NCI-H187 treated with DMSO at 0.1 percent for 48 hours (cell line): ENCODE measurements at places on chromosomes 16 and 17.

DNA sequence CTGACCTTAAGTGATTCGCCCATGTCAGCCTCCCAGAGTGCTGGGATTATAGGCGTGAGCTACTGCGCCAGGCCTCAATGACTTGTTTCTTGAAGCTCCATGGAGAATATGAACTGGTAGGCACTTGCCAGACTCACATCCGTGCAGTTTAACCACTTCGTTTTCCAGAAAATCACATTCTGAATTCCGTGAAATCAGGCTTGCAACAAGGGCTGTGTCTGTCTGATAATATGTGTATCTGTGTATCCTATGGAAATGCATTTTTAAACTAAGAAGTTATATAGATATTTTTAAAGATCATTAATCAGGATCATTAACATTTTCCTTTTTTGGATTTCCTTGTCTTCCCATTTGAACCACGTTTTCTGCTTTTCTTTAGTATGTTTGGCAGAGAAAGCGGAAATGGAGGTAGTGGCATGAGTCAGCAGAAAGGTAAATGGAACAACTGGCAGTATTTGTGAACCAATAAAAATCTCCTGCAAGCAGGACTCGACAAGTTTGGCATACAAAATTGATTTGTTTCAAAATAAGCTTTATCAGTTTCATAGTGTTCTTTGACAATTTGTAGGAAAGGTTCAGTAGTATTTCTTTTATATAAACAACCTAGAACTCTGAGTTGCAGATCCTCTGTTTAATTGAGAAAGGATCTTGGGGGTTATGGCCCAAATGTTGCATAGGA, 33.0 kb downstream of the USP10 start:
- no peak for DNase-seq

- DNase-seq: no peak
Observed at GRCh38 chr17:72590382-72590781, 469.6 kb downstream of the SOX9 start.

DNA sequence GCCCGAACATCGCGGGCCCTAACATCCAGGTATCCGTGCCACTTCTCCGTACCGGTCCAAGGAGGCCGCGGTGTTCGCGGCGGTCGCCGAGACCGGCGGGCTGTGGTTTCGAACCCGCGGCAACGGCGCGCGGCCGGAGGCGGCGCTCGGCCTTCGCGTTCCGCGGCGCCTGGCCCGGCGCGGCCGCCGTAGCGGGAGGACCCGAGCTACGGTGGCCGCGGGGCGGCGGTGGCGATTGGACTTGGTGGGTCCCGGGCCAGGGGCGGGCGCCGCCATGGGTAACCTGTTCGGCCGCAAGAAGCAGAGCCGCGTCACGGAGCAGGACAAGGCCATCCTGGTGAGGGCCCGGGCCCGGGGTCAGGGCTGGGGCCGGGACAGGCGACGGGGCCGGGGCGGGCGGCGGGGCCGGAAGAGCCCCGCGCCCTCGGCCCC, at the start of gene CHMP6:
TSS of gene CHMP6 (plus strand) at position 197 of the 432 bp plus-strand sequence. CDS start at position 275, 78 bp downstream.
- DNase-seq: no peak

GRCh38 chr16:30760577-30761426, 1.1 kb downstream of the CFAP119 start:
- no peak for DNase-seq

DNA sequence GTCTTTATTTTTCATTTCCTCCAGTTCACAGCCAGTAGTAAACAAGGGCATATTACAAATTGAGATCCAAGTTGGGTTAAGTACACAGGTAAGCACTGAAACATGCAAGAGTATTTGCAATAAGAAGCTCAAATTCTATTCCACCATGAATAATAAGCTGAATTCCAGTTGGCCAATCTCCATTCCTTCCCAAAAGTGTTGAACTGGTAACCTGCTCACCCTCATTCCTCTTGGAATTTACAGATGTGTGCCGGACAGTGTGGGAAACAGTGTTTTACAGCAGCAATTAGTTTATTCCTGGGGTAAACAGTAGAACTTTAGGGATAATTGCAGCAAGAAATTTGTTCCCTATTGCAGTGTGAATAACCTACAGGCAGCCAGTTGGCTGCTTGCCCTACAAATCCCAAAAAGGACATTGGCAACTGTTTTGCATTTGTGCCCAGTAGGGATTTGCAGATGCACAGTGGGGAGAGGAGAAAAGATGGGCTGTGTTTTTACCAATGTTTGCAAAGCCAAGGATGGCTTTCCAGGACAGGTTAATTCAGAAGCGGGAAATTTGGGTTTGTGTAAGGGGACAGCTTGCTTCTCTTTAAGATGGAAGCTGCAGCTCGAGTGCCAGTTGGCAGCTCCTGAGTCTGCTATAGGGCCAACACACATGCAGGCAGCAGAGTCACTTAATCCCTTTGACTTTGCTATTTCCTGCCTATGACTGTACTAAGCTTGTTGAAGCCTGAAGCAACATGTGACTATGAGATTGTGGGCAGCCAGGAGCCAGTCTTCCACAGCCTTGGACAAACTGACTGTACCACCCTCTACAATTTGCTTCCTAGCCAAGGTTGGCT, 318.9 kb downstream of the MAP2K6 start:
- no peak for DNase-seq

DNA sequence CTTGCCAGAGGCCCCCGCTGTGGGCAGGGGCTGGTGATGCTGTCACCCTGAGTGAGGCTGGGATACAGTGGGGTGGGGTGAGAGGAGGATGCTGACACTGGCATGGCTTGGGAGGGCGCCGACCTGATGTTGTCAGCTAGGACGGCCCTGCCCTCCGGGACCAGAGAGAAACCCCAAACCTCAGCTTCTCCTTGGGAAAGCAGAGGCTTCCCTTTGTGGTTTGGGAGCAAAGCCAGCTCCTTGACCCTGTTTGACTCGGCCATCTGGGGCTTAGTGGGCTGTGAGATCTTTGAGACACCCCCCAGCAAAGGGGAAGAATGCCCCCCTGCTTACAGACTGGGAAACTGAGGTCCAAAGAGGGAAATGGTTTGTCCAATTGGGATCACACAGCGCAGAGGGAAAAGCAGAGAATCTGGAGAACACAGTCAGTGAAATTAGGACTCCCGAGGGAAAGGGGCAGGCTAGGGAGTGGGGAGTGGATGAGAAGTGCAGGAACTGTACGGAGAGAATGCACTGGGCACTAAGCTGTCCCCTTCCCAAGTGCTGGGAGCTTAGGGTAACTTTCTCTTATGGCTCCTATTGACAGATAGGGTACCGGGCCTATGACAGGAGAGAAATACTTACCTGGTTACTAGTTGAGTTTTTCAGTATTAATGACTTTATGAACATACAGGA, 40.7 kb upstream of the DLX4 start:
- DNase-seq: no peak

GRCh38 chr16:57069053-57069452, 23.3 kb upstream of the CPNE2 start:
- DNase-seq: no peak

DNA sequence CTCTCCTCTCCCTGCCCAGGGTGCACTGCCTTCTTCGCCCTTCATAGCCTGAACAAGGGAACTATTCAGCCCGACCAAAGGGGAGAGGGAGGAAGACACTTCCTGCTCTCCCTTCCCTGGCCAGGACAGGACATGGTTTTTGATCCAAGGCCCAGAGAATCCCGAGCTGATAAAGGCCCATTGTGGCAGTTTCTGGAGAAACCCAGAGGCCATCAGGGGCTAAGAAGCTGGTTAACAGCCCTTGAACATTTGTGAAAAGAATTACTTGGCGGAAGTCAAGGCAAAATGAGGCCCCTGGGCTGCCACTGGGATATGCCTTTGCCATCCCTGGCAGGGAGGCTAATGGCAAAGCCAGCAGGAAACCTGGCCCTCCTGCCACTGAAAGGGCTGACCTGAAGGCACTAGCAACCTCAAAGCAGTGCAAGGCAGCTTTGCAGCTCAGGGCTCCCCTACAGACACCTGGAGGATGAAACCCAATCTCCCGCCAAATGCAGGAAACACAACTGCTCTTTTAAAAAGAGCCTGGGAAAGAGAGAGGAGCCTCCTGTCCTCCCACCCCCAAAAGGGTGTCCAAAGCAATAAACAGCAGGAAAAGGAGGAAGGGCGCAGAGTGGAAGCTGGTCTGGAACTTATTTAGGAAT, 12.6 kb downstream of the PHB1 start:
- no peak for DNase-seq

DNA sequence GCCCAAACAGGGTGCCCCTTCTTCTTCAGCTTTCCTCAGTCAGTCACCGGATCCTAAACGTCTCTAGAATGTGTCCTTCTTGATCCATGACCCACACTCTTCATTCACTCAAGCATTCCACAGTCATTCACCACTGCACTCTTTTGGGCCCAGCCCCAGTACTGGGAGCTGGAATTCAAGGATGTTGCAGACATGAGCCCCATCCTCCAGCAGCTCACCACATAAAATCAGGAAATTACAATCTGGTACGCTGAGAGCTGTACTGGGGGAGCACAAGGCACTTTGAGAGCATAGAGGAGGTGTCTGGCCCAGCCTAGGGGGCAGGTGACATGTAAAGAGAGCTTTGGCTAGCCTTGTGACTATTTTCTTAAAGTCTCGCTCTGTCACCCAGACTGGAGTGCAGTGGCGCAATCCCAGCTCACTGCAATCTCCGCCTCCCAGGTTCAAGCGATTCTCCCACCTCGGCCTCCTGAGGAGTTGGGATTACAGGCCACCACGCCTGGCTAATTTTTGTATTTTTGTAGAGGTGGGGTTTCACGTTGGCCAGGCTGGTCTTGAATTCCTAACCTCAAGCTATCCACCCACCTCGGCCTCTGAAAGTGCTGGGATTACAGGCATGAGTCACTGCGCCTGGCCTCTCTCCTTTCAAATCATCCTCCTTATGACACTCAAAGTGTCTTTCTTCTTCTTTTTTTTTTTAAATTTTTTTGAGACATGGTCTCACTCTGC, 18.7 kb downstream of the CES4A start:
- no peak for DNase-seq

- DNase-seq: no peak
Observed at GRCh38 chr16:426115-426905, 861 bp downstream of the RAB11FIP3 start.

DNA sequence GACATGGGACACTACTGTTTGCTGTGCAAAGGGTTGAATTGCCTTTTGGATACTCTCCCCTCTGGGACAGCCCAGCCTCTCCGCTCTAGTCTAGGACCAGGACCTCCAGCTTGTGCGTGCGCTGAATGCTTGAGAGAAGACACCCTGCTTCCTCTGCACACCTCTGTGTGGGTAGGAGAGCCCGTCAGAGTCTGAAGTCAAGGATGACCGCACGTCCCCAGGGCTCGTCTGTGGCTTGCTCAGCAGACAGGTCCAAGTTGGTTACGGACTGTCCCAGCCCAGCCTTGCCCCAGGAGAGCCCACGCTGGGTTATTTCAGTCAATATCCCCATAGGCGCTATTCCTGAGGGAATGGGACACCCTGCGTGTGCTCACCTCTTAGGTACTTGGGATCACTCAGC, 3.7 kb downstream of the C16orf89 start:
- DNase-seq: no peak

GRCh38 chr16:56029026-56029425, 153.9 kb upstream of the CES5A start:
- DNase-seq: no peak

DNA sequence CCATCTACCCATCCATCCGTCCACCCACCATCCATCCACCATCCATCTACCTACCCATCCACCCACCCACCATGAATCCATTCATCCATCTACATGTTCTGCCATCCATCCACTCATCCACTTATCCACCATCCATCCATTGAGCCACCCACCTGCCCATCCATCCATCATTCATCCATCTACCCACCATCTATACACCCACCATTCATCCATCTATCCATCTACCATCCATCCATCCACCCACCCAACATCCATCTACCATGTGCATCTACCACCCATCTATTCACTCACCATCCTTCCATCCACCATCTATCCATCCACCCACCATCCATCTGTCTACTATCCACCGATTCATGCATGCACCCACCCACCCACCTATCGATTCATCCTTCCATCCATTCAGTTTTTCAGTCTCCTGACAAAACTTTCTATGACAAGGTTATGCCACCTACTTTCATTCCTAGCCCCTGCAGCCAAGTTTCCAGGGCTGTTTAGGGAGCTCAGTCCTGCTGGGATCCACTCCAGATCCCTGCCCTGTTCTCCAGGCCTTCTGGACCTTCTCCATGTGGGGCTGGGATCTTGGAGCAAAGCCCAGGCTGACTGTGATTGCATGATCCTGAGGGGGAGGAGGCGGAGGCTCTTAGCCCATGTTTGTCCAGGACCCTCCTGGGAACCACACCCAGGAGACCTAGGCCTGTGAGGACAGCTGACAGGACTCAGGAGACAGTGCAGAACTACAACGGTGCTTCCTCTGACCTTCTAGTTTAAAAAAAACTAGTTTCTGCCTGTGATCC, 27.4 kb downstream of the BCO1 start:
- no peak for DNase-seq
